SW 1271 (cell line): ENCODE measurements at places on chromosomes 4 and X.

- no peak for DNase-seq
Observed at GRCh38 chr4:183014361-183015084, 84.5 kb upstream of the WWC2 start.

- DNase-seq, result no peak
Observed at GRCh38 chr4:10875144-10875799, 190.7 kb upstream of the CLNK start.

DNA sequence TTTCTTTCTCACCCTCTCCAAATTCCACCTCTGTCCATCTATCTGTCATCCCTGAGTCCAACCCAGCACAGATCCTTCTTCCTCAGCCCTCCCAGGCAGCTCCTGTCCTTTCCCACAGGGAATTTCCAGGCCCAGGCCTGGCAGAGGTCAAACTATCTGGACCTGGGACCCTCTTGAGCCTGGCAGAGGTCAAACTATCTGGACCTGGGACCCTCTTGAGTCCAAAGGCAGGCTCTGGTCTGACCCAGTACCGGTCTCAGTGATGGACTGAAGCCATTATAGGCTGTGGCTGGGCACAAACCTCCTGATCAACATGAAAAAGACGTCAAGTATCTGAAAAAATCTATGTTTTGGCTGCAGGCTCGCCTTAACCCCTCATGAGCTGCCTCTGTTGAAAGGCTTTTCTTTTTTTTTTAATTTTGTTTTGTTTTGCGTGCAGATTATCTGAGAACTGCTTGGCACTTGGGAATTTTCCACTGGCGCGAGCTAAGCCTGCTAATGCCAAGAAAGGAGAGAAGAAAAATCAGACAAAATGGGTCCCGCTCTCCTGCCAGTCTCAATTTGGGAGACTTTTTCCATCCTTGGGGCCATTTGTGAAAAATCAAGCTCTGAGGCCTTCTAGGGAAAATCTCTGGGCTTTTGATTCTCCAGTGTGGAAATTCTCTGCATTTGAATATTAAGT, 31.2 kb downstream of the MSX1 start:
- DNase-seq, result no peak

- DNase-seq, result no peak
Observed at GRCh38 chr4:17276776-17277175, 235.1 kb downstream of the QDPR start.

DNA sequence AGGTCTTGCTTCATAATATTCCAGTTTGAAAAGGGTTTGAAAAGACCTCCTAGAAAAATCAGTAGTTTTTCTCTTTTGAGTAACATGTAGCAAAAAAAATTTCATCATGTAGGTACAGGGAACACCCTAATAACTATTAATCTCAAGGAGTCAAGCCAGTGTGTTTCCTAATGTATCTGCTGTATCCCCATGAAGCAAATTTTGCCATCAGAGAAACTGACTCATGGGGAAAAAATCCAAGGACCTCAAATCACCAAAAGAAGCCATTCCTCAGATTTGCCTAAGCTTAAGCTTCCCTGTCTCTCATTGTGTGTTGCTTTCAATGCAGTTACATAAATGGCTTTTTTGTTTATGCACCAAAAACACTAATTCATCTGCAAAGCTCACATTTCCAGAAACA, 29.7 kb downstream of the F9 start:
- no peak for DNase-seq

DNA sequence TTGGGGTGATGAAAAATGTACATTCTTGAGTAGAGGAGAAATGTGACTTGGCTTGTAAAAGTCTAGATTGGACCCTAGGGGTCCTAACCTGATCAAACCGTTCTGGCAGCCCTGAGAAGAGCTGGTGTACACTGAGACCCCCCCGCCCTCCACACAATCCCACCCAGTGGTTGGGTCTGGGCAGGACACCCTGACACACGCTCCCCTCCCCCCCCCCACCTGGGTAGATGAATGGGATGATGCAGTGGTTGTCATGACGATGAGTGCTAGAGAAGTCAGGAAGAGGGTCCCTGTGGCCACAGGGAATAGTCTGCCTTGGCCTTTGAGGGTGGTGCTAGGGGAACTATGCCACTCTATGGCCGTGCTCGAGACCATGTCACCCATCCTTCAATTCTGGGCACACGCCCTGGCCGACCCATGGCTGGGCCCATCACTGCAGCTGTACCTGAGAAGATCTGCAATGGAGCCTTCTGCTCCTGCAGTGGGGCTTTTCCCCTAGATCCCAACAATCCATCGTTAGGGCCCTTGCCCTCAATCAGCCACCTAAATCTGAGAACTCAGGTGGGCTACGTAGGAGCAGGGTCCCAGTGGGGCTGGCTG, 4.4 kb downstream of the CDK16 start:
- DNase-seq, result no peak

- DNase-seq, result no peak
Observed at GRCh38 chr4:21845663-21846062, 102.9 kb downstream of the KCNIP4 start.

GRCh38 chrX:40374486-40374885, 206.3 kb upstream of the ATP6AP2 start:
- no peak for DNase-seq

GRCh38 chr4:174595141-174595929, 73.0 kb upstream of the HPGD start:
- no peak for DNase-seq

GRCh38 chrX:136754651-136755050, 26.1 kb downstream of the ARHGEF6 start:
- DNase-seq, result no peak

DNA sequence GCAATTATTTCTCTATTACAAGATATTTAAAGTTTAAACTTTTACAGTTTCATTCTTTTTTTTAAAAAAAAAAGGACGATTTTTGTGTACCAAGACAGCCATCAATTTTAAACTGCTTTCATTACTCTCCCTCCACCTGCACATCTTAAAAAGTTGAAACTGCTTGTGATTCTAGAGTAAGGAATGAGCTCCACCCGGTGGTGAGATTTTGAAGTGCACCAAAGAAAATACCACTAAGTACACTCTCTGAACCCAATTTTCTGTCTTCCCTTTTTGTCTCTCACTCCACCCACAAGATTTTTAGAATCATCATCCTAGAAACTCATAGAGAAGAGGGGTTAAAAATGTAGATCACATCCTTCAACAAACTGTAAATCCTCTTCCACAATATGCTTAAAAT, 91.3 kb upstream of the WDR44 start:
- peak; percentile 5 for DNase-seq

- no peak for DNase-seq
Observed at GRCh38 chr4:176277162-176277904, 8.3 kb upstream of the ASB5 start.

DNA sequence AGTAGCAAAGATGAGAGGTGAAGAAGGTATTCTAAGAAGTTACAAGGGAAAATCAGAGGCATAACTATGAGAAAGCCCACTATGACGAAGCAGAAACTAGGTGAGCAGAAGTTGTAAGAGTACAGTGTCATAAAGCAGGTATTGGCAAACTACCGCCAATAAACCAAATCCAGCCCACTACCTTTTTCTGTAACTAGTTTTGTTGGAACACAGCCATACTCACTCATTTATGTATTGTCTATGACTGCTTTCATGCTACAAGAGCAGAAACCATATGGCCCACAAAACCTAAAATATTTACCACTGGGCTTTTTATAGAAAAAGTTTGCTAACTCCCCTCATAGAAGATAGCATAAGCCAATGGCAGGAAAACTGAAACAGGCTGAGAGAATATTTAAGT, 31.8 kb upstream of the ZCCHC13 start:
- no peak for DNase-seq

DNA sequence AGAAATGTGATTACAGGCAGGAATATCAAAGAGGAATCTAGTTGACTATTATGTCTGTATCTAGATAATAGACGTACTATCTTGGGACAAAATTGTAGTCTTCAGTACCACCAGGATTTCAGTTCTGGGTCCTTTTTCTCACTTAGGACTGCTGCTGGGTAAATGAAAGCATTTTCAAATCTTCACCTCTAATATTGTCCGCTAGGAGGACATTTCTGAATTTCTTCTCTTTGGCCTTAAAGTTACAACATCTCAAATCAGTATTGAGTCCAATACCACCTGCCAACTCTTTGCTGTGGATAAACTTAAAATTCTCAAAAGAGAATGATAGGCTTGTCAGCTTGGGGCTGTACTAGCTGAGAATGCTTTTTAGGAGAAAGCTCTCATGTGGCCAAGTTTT, 6.0 kb downstream of the FGF16 start:
- no peak for DNase-seq

DNA sequence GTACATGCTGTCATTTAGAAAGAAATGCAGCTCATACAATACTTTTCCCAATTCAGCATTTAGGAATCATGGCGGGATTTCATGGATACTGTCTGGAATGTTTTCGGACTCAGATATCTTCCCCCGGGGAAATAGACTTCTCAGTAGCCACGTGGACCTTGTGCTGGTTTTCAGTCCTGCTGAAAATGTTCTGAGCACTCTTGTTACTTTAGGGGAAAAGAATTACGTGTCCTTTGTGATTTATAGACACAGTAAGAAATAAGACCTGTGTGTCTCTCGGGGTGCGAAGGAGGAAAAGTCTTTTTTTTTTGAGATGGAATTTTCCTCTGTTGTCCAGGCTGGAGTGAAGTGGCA, 3.8 kb downstream of the CD99 start:
- DNase-seq, result no peak

DNA sequence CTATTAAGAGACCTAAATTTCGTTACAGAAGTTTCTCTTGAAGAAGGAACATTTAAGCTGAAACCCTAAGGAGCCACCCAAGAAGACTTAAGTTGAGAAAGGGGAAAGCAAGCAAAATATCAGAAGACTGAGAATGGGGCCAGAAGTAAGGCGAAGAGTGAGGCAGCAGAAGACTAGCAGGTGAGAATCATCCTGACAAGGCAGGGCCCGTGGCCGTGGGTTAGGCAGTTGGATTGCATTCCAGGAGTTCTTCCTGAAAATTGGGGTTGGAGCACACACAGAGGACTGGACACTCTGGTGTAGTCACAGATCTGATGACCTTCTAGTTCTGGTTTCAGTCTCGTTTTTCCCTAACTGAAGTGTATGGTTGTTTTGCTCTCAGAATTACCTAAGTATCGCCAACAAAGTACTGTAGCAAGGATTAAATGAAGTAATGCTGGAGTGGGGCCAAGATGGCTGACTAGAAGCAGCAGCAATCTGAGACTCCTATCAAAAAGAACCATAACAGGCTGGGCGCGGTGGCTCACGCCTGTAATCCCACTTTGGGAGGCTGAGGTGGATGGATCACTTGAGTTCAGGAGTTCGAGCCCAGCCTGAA, 94.4 kb upstream of the GUCY1A1 start:
- no peak for DNase-seq

DNA sequence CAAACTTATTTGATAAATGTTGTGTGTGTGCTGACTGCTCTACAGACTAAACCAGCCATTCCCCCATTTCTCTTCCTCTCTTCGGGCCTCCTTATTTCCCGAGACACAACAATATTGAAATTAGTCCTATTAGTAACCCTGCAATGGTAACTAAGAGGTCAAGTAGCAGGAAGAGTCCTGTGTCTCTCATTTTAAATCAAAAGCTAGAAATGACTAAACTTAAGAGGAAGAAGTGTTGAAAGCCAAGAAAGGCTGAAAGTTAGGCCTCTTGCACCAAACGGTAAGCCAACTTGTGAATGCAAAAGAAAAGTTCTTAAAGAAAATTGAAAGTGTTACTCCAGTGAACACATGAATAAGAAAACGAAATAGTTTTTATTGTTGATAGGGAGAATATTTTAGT, 357.8 kb upstream of the SLC7A11 start:
- DNase-seq, result no peak

DNA sequence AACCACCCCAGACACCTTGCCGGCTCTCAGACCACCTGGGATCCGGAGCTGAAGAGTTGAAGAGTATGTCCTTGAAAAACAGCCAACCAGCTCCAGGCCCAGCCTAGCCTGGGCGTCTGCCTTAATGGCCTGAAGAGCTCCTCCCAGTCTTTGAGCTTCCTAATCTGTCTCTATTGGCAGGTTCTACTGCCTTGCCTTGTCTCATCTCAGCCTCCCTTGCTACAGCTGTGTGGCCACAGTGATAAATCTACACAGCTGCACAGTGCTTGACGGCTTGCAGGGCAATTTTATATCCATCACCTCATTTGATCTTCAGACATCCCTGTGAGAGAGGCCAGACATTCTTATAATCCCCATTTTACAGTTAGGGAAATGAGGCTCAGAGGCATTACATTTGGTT, 19.9 kb downstream of the AWAT2 start:
- DNase-seq, result no peak

- DNase-seq, result no peak
Observed at GRCh38 chr4:39657465-39657864, 18.8 kb upstream of the SMIM14 start.

- DNase-seq, result no peak
Observed at GRCh38 chrX:109619771-109620170, 5.2 kb downstream of the KCNE5 start.

DNA sequence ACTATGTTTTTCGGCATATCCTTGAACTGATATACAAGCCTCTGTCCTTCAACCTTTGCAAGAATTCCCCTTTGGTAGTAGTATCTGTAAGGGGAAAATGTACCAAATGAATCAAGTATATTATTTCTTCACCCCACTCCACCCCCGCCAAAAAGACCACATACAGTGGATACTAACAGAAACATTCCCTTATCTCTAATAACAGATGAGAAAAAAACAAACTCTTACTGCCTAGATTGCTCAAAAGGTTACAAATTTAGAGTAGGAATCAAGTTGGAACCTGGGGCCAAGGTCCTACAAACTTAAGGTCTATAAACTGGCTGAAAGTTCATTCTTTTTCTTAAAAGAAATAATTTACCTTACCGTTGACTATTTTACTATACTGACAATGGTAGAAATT, 45.0 kb downstream of the NOCT start:
- no peak for DNase-seq

DNA sequence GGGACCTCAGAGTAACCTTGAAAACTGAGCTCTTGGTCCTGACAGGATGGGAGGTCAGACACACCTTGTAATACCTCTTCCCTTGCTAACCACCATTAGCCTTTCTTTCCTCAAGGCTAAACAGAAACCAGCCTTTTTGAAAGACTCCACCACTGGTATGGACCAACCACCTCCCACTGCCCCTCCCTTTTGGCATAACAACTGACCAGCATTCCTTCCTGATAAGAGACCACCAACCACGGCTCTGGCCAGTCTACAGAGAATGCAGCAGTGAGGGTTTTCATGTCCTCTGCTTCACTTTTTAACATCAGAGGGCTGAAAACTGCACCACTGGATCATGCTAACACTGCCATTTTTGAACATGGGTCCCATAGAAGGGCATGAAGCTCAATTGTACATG, 100.2 kb upstream of the MID1IP1 start:
- no peak for DNase-seq

DNA sequence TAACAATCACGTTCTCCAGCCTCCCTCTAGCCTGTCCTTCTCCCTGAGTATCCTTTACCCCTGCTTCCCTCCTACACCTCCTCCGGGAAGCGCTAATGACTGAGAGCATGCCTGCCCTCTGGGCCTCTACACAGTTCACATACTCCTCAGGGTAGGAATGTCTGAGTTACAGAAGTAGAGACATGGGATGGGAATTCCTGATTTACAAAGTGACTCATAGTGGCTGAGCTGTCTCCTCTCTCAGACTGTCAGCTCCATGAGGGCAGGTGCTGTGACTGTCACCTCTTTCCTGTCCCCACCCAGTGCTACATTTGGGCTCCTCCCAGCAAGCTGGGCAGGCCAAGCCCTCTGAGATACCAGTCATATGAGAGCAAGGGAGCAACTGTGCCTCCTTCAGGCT, 2.6 kb downstream of the LAS1L start:
- DNase-seq, result no peak

GRCh38 chr4:5800496-5800895, 89.5 kb downstream of the EVC start:
- no peak for DNase-seq
